Naive thymus-derived CD4-positive, alpha-beta T cell (primary cell): ENCODE measurements at places on chromosomes 1 and 21. TPM values are rescaled to one million over a fixed set of nuclear protein-coding genes. Genes with fewer than 3 reads are reported as not detected.

SYCP1 gene
- total RNA-seq, result not detected

- DNase-seq, result no peak
These were observed 531 bp downstream of the SNIP1 start for GRCh38 chr1:37553598-37553926.

GRCh38 chr1:201946224-201946908 lies at the start of gene LMOD1:
TSS of gene LMOD1 (minus strand) at chr1:201946548. CDS start at chr1:201946340, 208 bp downstream.
- no peak for DNase-seq

- no peak for DNase-seq
These were observed 717.9 kb downstream of the AMY1C start for GRCh38 chr1:104467590-104467989.

GRCh38 chr1:11499601-11500331 lies 20.8 kb downstream of the DISP3 start:
- no peak for DNase-seq

HYI gene
- total RNA-seq, result 22.3 and 23.3 TPM in 2 replicates

- DNase-seq, result no peak
These were observed 198.3 kb downstream of the DUSP10 start for GRCh38 chr1:221543529-221544120.

CTSE gene
- not detected for total RNA-seq

RIT1 gene
- total RNA-seq, result 52.8 TPM

OBSCN gene
- 24.5 and 27.4 TPM in 2 replicates for total RNA-seq

GRCh38 chr1:204493984-204494280 lies 673 bp downstream of the PIK3C2B start:
- DNase-seq, result peak; percentile 64

KRTCAP2 gene
- total RNA-seq, result 155 TPM

ZNF670 gene
- 1.1 and 1.7 TPM in 2 replicates for total RNA-seq

DYRK1A gene
- 142 TPM for total RNA-seq

DNALI1 gene
- not detected for total RNA-seq

DNA sequence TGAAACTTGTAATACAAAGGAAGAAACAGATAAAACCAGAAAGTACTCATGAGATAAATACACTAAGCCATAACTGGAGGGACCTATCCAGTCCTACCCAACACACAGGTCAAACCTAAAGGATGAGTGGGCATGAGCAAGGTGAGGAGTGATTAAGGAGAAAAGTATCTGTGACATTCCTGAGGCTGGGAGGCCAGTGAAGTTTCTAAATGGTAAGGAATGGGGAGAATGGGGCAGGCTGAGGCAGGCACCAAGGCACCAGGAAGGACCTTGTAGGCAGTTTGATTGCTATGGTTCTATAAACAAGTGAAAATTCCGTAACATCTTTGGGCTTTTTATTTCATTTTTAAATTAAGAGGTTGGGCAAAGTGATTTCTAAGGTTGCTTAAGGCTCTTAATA lies 10.4 kb downstream of the DDX59 start:
- no peak for DNase-seq

PRAMEF15 gene
- not detected for total RNA-seq
